SK-N-MC (cell line): ENCODE measurements at places on chromosomes 1 and 21.

DNA sequence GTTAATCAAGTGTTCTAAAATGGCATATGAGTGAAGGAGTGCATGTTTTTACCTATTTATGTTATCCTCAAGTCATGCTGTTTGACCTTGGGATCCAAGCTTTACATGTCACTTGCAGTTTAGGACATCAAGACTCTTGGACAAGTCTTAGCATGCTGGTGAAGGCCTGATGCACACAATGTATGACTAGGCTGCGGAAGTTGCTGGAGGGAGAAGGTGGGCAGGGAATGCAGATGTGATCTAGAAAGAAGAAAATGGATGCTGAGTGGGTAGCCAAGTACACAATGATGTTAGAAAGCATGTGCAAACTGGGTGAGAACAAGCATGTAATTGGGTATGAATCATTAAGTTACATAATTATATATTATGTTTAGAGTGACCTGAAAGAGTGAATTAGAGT, 301.8 kb downstream of the BRINP2 start:
- no peak for DNase-seq

DNA sequence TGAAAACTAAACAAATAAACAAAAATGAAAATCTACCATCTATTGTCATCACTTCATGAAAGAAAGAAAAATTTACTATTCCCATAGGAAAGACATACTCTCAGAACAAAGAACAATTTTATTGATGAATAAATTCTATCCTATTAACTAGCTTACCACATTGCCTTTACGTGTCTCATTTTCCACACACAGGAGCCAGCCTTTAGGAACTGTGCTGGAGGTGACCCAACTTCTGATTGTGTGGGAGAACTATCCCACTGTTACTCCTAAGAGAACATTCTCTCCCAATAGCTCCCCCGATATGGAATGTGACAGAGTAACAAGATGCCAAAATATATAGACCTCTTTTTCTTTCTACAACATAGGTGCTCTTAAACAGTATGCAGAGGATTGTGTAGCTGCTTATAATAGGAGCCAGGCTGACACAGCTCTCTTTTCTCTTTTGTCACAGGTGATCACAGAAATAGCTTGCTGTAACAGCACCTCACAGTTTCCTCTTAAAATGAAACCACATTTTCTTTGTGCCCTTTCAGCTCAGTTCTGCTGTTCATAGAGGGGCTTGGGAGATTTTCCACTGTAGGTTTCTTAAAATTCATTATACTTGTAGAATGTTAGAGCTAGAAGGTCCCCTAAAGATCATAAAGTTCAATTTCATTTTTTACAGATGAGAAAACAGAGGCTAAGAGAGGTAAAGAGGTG, 35.5 kb downstream of the C21orf91 start:
- DNase-seq, result no peak

DNA sequence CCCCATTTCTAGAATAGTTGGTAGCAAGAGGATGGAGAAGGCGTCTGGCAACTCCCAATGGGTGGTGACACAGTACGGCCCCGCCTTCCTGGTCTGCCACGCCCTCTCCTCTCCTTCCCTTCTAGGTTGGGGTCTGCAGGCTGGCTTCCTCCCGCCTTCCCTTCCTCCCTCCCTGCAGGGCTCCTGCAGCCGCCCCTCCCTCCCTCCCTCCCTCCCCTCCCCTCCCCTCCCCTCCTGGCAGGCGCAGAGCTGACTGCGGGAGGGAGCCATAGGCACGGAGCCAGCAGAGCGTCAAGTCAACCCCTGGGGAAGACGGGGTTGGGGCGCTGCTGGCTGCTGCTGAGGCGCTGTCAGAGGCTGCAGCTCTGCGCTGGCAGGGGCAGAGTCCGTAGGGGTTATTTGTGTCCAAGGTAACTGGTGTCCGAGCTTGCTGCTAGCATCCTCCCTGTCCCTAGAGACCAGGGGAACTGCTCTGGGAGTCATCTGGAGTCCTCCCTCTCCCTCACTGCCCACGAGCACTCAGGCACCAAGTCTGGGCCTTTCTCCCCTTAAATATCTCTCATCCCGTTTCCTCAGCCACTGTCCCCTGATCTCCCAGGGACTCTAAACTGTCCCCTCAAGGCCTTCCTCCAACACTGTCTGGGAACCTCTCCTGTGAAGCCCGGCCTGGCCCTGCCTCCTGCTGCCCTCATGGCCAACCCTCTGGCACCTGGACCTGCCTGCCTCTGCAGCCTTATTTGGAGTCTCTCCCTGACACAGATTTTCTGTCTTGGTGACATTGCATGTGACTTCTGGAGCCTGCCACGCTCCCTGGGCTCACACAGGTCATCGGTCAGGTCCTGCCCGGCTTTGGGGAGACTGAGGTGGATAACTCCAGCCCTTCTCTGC, 57.4 kb upstream of the ACOT11 start:
- DNase-seq, result no peak

DNA sequence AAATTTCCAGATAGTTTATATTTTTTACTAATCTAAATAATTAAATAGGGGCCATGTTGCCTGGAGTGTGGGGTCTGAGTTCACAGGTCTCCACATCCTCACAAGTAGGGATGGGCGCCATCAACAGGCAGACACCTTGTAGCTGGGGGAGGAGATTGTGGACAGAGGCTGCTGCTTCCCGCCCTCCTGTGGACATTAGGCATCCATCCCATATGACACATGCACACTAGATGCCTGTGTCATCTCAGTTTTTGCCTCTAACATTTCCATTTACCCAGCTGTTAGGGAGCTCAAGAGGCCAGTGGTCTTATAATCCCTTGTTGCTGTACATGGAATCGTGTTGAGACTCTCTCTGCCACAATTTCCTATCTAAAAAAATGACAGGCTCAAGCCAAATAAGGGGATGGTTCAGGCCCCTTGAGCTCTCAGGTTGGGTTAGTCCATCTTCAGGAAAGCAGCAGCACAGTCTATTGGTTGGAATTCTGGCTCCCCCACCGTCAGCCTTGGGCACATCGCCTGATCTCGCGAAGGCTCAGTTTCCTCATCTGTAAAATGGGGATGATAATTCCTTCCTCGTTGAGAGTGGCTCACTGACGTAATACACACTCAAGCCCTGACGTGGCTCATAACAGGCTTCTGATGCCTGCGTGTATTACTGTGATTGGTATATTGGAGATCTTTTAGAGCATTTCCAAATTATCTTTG, 13.6 kb downstream of the LHX4 start:
- no peak for DNase-seq

DNA sequence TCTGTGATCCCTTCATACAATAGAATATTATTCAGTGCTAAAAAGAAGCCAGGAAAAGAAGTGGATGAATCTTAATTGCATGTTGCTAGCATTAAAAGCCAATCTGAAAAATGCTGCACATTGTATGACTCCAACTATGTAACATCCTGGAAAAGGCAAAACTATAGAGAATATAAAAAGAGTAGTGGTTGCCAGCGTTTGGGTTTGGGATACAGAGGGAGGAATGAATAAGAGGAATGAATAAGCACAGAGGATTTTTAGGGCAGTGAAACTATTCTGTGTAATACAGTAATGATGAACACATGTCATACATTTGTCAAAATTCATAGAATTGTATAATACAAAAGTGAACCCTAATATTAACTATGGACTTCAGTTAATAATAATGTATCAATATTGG, 42.5 kb downstream of the GPR88 start:
- no peak for DNase-seq

- DNase-seq, result no peak
Observed at GRCh38 chr1:79716447-79716846, 709.9 kb upstream of the ADGRL4 start.

DNA sequence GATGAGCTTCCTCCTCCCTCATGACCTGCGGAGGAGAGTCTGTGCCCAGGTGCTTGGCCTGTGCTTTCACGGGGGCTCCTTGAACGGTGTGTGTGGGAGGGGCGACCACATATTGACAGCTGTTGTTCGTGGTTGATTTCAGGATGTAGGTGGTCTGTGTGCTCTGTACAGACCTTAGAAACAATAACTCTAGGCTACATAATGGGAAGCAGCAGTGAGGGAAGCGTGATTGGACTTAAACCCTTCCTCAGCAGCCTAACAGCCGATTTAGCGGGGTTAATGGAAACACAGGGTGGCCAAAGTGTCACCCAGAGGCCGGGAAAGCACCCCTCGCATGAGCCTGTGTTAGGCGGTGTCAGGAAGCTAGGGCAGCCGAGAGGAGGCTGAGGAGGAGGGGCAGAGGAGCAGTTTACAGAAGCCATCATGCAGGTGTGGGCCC, 56.0 kb downstream of the TBCE start:
- DNase-seq, result no peak

DNA sequence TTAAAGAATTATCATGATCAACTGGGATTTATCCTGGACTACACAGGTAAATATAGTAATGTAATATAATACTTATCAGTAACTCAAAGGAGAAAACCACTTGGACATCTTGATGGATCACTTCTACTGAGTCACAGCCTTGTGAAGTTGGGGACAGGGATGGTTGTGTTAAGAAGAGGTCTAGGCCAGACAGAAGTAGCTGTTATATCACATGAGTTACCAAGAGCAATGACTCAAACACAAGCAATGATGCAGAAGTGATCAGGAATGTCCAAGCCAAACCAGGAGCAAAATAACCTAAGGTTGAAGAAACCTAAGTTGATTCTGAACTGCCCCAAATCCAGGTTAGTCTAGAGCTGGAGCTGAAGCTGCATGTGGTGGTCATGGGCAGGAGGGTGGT, 424.5 kb upstream of the DAB1 start:
- no peak for DNase-seq

GRCh38 chr1:90114521-90115141, 119.7 kb downstream of the ZNF326 start:
- DNase-seq, result peak; percentile 82

DNA sequence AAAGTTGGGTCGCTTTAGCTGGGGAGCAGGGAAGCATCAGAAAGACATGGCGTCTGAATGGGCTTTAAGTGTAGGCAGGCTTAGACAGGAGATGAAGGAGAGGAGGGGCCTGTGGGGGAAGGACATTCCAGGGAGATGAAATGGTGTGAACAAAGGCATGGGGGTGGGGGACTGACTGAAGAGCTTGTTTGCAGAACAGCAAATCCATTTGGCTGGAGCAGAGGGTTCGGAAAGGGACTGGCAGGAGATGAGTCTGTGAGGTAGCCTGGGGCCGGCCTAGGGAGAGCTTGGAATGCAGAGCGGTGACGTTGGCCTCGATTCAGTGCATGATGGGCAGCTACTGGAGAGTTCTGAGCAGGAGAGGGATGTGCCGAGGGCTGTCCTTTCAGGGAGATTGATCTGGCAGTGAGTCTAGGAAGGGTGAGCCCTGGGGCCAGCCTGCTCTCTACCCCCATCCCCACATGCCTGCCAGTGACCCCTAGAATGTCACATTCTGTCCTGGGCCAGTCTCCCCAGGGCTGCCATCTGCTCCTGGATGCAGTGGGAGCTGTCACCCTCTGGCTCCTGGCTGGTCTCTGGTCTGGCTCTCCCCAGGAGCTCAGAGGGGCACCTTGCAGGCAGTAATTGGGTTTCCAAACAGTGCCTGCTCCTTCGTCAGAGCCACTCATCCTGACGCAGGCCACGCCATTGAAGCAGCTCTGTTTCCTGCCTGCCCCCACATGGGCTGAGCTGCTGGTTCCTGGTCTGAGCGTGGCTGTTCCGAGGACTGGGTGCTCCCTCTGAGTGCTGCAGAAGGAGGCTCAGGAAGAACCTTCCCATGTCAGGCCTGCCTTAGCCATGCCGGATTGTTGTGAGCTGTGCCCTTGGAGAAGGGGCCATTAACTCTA, 22.3 kb upstream of the TMEM222 start:
- no peak for DNase-seq

- DNase-seq, result no peak
Observed at GRCh38 chr1:92065042-92065441, 10.2 kb downstream of the SETSIP start.

DNA sequence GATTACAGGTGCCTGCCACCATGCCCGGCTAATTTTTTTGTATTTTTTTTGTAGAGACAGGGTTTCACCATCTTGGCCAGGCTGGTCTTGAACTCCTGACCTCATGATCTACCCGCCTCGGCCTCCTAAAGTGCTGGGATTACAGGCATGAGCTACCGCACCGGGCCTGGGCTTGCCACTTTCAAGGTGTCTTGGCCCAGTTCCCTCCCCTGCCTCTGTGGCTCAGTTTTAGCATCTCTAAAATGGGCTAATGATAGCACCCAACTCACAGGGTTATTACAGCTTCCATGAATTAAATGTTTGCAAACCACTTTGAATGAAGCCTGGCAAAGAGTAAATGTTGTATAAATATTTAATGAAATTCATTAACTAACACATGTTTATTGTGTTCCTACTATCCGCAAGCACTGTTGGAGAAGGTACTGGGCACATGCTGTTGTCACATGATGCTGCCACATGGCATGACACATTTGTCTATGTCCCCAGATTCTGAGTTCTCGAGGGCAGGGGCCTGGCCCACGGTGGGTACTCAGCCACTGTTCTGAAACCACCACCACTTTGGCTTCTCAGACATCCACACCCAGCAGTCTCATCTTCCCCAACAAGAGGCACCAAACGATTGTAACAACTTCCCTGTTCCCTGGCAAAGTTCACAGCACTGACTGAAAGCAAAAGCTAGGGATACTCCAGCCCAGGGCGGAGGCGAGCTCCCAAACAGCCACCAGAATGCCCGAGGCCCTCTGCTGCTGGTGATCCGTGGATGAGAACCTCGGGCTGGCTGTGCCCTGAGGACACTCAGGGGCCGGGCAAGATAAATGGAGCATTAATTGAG, 9.7 kb downstream of the IFFO2 start:
- no peak for DNase-seq

GRCh38 chr1:63326106-63326472, 3.7 kb downstream of the FOXD3 start:
- DNase-seq, result no peak

DNA sequence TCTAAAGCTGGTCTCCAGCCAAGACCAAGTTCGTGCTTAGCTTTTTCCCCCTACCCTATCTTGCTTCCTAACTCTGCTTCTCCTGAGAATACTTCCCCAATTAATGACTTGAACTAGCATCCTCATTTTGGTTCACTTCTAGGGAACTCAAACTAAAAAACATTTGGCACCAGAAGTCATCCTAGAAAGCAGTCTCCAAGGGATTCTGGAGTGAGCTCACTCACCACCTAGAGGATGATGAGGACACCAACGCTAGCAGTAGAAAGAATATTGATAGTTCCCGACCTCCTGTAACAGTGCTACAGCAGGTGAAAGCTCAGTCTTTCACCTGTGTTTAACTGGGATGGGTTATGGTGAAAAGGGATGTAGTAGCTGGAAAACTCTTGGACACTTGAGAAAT, 4.7 kb upstream of the PSMB2 start:
- DNase-seq, result no peak
